Fibroblast of lung (primary cell): ENCODE measurements at places on chromosomes 13 and 19. TPM values are rescaled to one million over a fixed set of nuclear protein-coding genes. Genes with fewer than 3 reads are reported as not detected.
A peak's percentile ranks its signal among the peaks of the same experiment; 100 is the strongest.

GRCh38 chr13:110312339-110313031 is 5.4 kb downstream of the COL4A2 start:
- DNase-seq, result peak; percentile 43

- no peak for DNase-seq
Observed at GRCh38 chr19:55179606-55180484, at the start of gene SYT5. Gene SYT5, minus strand, starts transcription at chr19:55180289. Its CDS starts 1,248 bp downstream, at chr19:55179041.

DNA sequence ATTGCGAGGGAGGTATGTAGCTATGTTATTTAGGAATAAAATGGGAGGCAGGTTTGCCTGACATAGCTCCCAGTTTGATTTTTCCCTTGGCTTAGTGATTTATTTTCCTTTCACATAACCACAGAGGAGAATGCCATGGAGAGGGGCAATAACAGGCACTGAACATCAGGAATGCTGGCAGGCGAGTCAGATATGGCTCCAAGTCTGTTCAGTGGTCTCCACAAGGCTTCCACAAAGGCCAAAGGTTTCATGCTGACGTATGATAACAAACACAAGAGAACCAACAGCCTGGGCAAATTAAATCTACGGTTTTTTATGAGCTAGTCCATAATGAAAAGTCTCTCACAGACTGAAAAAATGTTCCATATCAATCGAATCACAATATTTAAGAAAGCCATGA is 66.7 kb downstream of the SUCLA2 start:
- DNase-seq, result peak; percentile 53

MCEMP1 gene
- total RNA-seq, result not detected in 2 replicates

- DNase-seq, result no peak
Observed at GRCh38 chr19:19067276-19068072, 3.7 kb downstream of the SLC25A42 start.

DNAJB1 gene
- total RNA-seq, result 77.3 and 87.7 TPM in 2 replicates

RYR1 gene
- total RNA-seq, result under 0.01 and 0.26 TPM in 2 replicates

DNA sequence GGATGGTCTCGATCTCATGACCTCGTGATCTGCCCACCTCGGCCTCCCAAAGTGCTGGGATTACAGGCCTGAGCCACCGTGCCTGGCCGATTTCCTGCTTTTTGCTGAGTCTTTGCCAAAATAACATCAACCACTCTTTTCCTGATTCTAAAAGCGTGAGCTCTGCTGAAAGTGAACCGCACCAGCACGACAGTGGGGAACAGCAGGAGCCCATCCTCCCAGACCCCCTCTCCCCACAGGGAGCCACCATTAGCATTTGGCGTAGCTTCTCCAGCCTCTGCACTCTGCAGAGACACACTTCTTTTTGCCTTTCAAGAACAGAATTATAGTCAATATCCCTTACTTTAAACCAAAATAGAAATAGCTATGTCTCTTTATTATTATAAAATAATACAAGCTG is 41.3 kb downstream of the MYH14 start:
- no peak for DNase-seq
